ENCODE measurements at places on chromosomes 2 and 18.

- DNase-seq = no peak
Observed at GRCh38 chr18:35242426-35242825, 1.6 kb downstream of the ZNF397 start.

DNA sequence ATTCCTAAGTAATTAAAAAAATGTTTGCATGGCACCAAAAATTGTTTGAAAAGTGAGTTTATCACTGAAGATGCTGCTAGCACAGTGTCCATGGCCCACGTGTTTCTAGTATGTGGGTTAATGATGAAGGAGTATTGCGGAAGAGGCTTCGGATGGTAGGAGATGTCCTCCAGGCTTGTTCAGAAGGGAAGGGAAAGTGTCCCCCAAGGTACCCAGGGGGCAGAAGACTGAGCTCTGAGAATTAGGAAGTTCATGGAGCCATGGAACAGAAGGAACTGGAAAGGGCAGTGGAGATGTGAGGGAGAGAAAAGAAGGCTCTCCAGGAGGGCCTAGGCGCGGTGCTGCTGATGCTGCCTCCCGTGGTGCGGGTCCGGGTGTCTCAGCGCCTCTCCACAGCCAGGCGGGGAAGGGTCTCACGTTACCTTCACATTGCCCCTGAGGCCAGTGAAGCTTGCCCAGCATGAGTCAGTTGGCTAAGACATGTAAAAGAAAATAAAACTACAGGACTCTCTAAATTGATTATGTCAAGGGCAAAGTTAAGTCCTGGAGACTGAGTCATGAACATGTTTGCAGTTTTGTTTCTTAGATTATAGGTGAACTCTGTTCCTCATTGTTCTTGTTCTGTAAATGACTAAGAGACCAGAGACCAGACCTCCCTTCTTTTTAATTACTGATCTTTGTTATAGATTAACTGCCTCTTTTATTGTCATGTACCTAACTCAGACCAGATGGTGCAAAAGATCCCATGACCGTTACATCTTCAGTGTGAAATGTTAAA lies 89.0 kb downstream of the MTCL1 start:
- DNase-seq = peak; percentile 87

DNA sequence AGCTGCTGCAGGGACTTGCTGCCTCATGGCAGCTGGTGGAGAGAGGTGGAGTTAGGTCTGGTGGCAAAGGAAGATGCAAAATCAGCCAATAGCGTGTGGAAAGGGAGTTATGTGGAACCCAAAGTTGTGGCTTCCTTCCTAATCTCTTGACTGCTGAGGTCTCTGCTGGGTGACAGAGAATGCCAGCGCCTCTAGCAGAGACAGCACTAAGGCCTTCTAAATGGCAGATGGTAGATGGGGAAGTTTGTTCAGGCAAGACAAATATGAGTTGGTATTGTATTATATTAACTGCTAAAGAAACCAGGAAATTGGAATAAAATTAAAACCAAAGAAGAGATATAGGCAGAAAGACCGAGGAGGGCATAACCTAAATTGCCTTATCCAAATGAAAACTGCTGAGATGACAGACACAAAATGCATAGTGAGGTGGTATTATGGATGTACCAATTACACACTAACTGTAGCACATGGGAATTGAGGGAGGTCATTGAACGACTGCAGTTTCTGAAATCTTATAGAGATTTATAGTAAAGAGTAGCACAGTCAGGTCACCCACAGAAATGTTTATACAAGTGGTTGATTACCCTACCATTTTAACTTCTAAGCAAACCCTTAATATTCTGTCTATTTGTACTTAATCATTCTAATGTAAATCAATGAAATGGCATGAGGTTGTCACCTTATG lies 246.6 kb upstream of the SESTD1 start:
- DNase-seq = no peak

GRCh38 chr2:168633200-168633599 lies 169.2 kb upstream of the NOSTRIN start:
- DNase-seq = no peak

- no peak for DNase-seq
Observed at GRCh38 chr2:48264627-48265026, 265.3 kb upstream of the STON1 start.

DNA sequence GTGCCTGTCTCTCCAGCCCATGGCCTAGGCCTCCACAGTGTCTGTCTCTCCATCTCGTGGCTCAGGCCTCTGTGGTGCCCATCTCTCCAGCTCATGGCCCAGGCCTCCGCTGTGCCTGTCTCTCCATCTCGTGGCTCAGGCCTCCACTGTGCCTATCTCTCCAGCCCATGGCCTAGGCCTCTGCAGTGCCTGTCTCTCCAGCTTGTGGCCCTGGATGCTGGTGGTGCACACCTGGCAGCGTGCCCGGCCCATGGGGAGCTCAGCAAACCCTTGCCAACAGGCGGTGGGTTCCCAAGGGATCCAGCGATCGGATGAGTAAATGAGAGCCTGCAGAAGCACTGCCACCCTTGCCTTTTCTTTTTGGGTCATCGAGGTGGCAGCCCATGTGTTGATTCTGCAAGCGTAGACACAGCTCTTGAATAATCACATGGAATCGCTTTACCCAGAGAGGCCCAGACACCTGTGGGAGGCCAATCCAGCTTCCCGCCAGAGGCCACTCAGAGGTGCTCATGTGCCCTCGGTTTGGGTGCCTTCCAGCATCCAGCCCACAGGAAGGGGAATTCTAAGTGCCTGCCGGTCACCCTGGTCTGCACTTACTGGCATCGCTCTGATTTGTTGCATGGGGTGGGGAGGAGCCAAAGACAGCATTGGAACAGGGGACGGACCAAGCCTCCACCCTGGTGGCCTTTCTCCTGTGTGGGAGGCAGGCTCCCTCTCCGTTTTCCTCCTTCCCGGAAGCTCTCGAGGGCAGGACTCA lies 101.8 kb upstream of the HDAC4 start:
- DNase-seq = no peak

- DNase-seq = no peak
Observed at GRCh38 chr2:175874291-175874690, 127.8 kb downstream of the LNPK start.

- no peak for DNase-seq
Observed at GRCh38 chr2:217741381-217741955, 261.3 kb downstream of the TNS1 start.

DNA sequence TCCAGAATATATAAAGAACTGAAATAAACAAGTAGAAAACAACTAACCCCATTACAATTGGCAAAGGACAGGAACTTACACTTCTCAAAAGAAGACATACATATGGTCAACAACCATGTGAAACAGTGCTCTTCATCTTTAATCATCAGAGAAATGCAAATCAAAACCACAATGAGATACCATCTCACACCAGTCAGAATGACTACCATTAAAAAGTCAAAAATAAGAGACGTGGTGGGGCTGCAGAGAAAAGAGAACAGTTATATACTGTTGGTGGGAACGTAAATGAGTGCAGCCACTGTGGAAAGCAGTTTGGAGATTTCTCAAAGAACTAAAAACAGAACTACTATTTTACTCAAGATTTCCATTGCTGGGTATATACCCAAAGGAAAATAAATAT lies 1696.3 kb upstream of the TMEFF2 start:
- DNase-seq = no peak

DNA sequence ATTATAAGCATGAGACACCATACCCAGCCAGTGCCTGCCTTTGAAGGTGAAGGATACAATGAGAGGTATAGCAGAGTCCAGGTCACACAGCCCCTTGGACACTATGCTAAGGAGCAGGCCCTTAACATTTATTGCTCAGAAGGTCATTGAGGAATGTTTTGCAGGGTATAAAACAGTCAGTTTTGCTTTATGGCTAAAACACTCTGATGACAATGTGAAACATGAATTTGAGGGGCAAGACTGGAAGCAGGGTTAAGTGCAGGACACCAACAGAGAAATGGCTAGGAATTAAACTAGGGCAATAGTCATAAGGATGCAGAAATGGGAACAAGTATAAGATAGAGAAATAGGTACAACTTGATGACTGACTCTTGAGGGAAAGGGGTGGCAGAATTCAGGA lies 141.1 kb downstream of the METTL4 start:
- no peak for DNase-seq

DNA sequence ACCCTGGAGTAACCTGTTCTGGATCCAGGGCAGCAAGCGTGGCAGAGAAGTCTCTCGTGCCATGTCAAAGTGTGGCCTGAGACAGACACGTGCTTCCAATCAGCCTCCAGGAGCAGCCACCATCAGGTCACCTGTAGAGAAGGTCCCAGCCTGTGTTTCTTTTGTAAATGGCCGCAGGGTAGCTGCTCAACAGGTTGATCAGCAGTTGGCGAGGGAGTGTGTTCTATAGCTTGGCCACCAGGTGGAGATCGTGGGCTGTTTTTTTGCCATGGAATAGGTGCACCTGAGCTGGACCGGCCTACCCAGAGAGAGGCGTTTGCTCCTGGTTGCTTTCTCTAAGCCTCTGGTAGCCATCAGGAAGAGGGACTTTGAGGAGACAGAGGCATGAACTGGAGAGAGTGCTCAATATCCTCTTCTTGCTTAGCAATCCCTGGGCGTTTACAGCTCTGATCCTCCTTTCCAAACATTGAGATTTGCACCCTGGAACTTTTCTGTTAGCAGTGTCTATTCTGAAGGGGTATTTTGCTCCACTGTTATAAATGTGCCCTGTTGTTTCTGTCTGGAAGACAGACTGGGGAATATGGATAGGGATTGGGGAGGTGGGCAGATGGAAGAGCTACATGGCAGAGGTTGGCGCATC lies 34.2 kb upstream of the EN1 start:
- DNase-seq = peak; percentile 26
